ENCODE measurements at places on chromosomes 4 and X. TPM values are rescaled to one million over a fixed set of nuclear protein-coding genes. Genes with fewer than 3 reads are reported as not detected.
A peak's percentile ranks its signal among the peaks of the same experiment; 100 is the strongest.

Gene LRAT
- not detected for total RNA-seq

Gene TMPRSS11E
- not detected for total RNA-seq

Gene TMEM35A
- total RNA-seq = 7.2 TPM

DNA sequence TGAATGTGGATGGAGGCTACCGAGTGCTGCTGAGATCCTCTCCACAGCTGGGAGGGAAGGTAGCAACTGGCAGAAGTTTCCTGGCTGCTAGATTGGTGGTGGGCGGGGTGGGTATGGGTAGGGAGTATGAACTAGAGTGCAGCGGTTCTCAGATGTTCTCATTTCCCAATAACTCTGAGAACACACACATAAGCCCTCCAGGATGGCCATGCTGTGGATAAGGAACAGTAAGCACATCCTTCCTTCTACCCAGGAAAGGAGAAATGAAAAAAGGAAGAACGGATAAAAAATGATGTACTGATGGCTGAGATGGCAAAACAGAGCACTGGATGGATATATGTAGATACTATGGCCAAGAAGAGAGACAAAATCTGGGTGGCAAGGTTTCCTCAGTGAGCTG, 116.0 kb downstream of the ZNF827 start:
- DNase-seq = no peak

DNA sequence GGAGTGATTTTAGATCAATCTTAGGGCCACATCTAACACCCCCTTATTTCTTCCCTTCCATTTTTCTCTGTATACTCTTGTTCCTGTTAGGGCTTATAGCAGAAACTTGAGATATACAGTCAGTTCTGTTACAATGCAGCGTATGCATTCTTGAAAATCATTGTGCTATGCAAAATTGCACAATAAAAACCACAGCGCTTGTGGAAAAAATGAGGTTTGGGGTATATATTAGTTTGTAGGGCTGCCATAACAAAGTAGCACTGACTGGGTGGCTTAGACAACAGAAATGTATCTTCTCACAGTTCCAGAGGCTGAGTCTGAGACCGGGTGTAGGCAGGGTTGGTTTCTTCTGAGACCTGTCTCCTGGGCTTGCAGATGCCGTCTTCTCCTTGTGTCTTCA, 59.0 kb downstream of the WWC2 start:
- DNase-seq = no peak

Gene TLR2
- 1.4 TPM for total RNA-seq

- no peak for DNase-seq
Measured at GRCh38 chr4:3283916-3284315, 8.9 kb upstream of the RGS12 start.

Gene PCDH18
- 1.5 TPM for total RNA-seq

DNA sequence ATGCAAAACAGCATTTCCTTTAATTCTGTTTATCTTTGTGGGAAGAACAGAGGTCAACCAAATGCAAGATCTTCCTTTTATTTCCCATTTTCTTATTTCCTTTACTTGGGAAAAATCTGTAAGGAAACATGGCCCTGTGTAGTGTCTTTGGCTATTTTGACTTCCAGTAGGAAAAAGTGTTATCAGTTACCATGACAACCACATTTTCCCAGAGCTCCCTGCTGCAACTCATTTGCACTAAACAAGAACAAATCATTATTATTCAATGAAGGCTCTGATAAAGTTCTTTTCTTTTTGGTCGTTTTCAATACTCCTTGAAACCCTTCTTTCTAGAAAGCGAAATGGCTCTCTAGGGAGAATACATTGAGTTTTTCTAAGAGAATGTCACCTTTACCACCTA, 117.2 kb upstream of the DDX53 start:
- no peak for DNase-seq

DNA sequence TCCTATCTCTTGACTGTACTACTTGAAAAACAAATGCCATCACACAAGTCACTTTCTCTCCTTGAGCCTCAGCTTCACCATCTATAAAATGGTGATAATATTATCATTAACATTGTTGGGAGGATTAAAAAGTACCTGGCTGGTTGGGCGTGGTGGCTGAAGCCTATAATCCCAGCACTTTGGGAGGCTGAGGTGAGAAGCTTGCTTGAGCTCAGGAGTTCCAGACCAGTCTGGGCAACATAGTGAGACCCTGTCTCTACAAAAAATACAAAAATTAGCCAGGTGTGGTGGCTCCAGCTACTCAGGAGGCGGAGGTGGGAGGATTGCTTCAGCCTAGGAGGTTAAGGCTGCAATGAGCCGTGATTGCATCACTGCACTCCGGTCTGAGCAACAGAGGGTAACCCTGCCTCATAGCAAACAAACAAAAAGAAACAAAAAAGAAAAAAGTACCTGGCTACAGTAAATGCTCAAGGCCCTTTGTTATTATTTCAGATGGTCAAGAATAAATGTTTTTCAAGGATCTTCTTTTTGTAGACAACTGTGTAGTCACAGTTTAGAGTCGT, 120.3 kb downstream of the CHRNA9 start:
- DNase-seq = no peak

DNA sequence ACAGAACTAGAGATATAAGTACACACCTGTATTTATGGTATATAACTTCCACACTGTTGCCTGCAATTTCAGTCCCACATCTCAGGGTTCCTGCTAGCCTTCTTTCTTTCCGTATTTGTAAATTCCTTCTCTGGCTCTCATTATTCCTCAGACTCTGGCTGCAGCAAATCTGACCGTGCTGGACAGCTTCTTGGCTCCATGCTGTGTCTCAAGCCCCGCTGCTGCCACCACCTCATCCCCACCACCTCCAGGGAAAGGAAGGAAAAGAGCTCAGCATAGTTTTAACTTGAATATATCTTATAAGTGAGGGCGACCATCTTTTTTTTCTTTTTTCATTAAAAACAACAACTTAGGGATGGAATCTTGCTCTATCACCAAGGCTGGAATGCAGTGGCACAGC, 155.6 kb upstream of the CXCL13 start:
- no peak for DNase-seq

- DNase-seq = no peak
Measured at GRCh38 chrX:48616576-48616975, 19.3 kb downstream of the WDR13 start.

GRCh38 chr4:110898290-110898689, 275.4 kb upstream of the PITX2 start:
- DNase-seq = no peak

- no peak for DNase-seq
Measured at GRCh38 chr4:165866019-165866650, 6.9 kb upstream of the TLL1 start.

Gene MAGEA9B
- not detected for total RNA-seq

Gene DGAT2L6
- not detected for total RNA-seq

- DNase-seq = peak; percentile 4
Measured at GRCh38 chr4:95371476-95372224, 177.1 kb downstream of the UNC5C start.

GRCh38 chr4:40243386-40243948, 46.6 kb downstream of the RHOH start:
- DNase-seq = no peak

GRCh38 chr4:123856689-123857545, 460.3 kb downstream of the SPRY1 start:
- peak; percentile 90 for DNase-seq
